ENCODE measurements at places on chromosomes 12 and 14.

DNA sequence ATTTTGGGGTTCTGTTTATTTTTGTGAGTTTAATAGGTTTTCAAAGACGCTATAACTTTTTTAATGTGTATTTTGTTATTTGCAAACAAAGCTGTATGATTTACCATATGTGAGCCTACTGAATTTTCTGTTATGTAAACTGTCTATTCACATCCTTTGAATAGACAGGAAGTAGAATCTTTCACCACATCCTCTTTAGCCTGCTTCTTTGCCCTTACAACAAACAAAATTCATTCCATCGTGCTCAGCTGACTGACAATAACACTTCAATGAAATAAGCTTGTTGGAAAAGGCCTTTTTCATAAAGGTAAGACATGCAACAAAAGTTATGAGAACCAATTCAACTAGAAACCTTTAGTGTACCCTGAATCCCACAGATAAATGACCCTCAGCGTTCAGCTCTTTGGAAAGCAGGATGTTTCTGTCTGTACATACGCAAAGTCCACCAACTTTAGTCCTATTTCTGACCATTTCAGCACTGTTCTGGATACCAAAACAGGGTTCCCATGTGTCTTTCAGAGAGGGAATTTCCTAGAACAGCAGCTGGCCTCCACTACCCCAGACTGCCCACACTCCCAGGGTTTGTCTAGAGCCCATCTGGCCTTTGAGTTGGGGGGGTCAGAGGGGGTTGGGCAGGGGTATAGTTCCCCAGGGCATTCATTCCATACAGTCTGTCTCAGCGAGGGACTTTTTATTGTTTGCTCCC is 71.3 kb downstream of the DUSP6 start:
- DNase-seq, result no peak

DNA sequence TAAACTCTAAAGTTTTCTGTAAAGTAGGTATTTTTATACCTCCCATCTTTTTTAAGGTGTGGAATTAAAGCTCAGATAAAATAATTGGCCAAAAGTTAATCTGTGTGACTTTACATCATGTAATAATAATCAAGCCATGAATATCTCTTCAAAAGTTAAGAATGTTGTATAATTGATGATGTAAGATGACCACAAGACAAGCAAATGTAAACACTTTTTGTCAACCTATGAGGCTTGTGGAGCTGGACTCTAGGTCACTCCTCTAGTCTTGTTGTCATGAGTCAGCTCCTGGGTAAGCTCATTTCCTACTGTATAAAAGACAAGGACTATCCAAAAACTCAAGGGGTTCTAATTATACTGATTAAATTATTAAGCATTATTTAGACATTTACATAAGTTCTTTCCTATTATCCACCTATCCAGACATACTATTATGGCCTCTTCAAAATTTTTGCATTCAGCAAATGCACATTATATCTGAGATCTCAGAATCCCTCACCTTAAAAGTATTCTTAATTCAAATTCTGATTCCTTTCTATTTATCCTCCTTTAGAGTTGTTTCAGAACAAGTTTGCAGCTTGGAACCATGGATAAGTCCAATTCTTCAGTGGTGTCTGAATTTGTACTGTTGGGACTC is at the start of gene OR4K5:
Gene OR4K5, plus strand, starts transcription at position 587 of the 637 bp plus-strand sequence. Its CDS starts 0 bp downstream, at position 587.
- DNase-seq, result no peak

DNA sequence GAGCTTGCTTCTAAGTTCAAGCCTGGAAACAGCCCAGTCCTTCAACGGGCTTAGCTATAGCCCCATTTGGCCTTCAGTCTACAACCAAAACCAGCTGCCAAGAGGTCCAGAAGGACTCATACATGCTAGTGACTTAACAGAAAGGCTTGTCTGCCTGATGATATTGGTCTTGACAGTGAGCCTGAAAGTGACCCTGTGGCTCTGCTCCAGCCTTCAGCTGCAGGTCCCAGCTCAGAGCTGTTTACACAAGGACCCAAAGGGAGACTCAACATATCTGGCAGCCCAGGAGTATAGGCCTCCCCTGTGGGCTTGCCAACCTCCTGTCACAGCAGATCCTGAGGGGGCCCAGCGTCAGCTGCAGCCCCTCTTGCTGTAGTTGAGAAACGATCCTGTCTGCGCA is 27.5 kb downstream of the COX16 start:
- DNase-seq, result no peak

DNA sequence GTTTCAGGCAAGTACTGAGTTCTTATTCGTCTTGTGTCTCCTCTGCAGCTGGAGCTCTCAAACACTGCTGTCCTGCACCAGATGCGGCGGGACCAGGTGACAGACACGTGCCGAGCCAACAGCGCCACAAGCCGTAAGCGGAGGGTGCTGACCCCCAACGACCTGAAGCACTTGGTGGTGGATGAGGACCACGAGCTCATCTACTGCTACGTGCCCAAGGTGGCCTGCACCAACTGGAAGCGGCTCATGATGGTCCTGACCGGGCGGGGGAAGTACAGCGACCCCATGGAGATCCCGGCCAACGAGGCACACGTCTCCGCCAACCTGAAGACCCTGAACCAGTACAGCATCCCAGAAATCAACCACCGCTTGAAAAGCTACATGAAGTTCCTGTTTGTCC is 201.2 kb downstream of the SLC41A2 start:
- DNase-seq, result no peak

All from activated naive CD8-positive, alpha-beta T cell treated with anti-CD3 and anti-CD28 coated beads, Interleukin-2, amount 10 ng/mL, durations not matched to agents 7 days and 5 days (primary cell).